ENCODE measurements at places on chromosomes 7 and 10. TPM values are rescaled to one million over a fixed set of nuclear protein-coding genes. Genes with fewer than 3 reads are reported as not detected.

DNA sequence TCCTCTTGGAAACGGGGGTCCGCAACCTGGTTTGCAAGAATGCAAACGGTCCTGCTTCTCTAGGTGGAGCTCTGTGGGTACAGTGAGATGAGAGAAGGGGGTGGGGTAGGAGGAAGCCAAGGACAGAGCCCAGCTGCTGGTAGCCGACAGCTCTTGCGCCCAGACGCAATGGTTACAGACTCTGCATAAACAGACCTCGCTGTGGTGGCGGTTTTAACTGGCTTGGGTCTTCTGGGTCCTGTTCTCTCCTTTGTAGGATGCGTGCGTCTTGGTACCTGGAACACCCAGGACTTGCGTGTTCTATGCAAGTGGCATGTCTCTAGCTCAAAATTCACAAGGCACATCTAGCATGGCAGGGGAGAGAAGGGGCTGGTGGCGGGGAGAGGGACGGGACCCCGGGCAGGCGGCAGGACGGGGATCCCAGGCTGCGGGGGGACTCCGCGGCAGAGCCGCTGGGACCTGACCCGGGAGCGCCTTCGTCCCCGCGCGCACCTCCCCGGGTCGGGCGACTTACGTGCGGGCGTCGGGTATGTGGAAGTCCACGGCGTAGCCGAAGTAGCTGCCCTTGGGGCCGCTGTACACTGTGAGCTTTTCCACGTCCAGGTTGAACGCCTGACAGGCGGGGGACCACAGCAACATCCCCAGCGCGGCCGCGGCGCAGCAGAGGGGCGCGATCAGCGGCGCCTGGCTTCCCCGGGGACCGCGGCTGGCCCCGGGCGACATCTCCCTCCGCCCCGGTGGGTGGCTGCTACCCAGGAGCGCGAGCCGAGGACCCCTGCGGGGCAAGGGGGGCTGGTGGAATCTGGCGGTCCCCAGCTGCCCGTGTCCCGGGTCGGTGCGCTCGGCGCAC is 448 bp downstream of the ITGA8 start:
- DNase-seq = no peak

DNA sequence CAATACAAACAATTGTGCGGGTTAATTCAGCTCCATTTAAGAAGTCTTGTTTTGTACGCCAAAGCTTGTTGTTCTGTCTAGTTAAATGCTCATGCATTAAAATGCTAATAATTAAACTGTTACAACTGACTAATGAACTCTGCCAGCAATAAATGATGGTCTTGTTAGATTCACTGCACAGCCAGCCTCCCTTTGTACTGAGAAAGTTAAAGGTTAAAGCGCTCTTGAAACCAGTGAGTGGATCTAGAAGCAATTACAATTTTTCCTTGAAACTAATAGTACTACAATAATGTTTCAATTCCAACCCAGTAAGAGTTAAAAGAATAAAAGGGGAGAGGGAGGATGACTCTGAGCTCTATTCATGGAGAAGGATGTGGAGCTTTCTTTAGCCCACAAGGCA is 233.0 kb downstream of the EMX2 start:
- no peak for DNase-seq

The STK32C gene
- polyA plus RNA-seq = not detected

- DNase-seq = no peak
Observed at GRCh38 chr7:134879815-134880475, 100.5 kb downstream of the CALD1 start.

The SDHAF3 gene
- polyA plus RNA-seq = 18.6 TPM

DNA sequence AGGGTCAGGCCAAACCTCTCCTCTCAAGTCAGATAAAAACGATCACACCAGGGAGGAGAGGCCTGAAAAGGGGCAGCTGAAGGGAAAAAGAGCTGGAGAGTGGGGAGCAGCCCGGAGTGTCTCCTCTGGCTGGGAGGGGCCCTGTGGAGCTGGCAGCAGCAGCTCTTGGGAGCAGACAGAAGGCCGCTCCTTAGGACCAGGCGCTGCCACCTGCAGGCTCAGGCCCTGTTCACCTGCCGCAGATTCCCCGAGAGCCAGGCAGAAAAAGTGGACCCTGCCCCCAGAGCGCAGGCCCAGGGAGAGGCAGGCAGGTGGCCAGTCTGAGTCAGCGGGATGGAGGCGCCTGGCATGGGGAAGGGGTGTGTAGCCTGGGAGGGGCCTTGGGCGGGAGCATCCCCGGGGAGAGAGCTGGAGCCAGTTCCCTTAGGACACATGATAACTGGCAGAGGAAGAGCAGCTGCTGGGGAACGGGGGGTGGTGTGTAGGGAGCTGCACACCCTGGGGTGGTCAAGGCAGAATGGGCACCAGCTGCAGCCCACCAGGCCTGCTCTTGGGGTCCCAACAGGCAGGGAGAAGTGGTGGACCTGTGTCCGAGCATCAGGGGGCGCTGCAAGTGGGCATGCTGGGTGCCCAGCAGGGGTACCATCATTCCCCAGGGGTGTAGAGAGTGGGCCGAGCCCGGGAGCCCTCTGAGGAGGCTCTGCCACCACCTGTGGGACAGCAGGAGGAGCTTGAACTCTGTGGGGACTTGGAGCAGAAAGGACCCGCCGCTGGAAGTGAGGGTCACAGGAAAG is 177.2 kb upstream of the RHEB start:
- DNase-seq = no peak

DNA sequence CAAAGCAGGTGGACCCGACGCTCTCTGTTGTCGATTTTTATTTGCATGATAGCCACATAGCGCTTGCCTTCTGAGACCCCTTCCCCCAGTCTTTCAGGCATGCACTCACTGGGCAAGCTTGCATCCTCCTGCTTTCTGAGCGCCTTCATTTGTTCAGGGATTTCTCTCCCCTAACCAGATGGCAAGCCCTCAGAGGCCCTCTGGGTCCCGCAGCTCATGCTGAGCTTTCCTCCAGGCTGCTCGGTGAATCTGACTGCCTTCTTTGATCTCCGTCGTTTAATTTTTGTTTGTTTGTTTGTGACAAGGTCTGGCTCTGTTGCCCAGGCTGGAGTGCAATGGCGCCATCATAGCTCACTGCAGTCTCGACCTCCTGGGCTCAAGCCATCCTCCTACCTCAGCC is 58.8 kb downstream of the ITIH5 start:
- DNase-seq = no peak

- DNase-seq = no peak
Observed at GRCh38 chr7:144474363-144474762, 70.9 kb upstream of the NOBOX start.

DNA sequence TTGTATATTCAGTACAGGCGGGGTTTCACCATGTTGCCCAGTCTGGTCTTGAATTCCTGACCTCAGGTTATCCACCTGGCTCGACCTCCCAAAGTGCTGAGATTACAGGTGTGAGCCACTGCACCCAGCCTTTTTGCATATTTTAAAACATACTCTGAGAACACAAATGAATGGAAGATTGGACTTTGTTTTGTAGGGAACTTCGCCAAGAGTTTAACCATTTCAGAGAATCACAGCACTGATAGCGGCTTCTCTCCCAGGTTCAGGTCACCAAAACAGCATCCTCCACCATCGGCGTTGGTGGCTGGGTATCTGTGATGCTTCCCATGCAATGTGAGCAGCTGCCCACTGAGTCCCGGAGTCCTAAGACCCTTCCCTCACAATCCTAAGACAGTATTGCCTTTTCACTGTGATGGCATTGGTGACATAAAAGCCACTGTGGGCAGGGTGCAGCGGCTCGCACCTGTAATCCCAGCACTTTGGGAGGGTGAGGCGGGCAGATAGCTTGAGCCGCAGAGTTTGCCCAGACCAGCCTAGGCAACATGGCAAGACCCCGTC is 42.3 kb upstream of the PSAP start:
- DNase-seq = no peak

The SPDYE2 gene
- 7.9 TPM for polyA plus RNA-seq

DNA sequence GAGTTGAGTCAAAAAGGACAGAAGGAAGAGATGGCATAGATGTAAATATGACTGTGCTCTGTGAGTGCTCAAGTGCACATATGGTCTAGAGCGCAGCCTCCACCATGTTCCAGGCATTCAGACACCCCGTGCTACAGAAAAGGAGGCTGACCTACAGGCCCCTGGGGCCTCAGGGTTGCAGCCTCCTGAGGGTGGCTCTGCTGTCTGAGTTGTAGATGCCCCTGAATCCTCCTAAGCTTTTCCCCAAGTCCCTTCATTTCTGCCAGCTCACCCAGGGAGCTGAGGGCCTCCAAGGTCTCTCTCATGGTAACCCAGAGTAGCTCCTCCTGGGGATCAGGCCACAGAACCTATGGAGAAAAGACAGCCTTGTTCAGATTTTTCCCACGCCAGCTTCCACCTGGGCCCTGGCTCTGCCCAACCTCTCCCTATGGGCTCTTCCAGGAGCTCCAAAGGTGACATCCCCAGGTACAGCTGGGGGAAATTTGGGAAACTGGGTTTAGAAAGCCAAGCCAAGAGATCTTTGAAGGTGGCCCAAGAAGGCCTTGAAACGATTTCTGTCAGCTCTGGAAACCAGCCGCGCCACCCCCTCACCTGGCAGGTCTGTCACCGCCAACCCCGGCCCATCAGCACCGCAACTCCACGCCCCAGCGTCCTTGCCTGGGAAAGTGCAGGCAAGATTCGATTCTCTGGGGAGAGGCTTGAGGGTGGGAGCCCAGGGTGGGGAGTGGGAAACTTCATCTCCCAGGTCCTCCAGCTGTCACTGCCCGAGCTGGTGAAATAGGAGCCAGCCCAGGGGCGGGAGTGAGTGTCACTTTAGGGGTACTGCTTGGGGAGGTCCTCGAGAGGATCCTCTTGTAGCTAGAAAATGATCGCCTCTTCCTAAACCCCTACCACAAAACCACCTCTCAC is 2.4 kb downstream of the ZNF467 start:
- no peak for DNase-seq

The CPVL gene
- polyA plus RNA-seq = 26.1 TPM

The SEMA3C gene
- polyA plus RNA-seq = 197 TPM

The PAXIP1 gene
- 14.2 TPM for polyA plus RNA-seq

- no peak for DNase-seq
Observed at GRCh38 chr10:15795036-15795792, 65.1 kb downstream of the MINDY3 start.

The SPDYE5 gene
- 4.0 TPM for polyA plus RNA-seq

DNA sequence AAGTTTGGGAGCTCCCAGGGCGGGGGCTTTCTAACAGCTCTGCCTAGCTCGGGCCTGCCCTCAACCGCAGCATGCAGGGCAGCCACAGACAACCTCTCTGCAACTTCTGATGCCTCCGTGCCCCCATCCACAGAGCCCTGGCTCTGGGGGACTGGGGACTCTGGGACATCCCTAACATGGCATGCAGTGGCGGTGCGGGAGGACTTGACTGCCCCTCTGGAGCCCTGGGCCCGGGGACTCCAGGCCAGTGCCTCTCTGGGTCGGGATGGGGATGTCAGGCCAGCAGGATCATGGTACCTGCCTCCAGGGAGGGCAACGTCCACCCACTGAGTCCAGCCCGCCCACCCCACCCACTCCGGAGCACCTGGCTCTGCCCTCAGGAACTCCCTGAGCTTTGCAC is 520 bp upstream of the AQP1 start:
- DNase-seq = no peak

DNA sequence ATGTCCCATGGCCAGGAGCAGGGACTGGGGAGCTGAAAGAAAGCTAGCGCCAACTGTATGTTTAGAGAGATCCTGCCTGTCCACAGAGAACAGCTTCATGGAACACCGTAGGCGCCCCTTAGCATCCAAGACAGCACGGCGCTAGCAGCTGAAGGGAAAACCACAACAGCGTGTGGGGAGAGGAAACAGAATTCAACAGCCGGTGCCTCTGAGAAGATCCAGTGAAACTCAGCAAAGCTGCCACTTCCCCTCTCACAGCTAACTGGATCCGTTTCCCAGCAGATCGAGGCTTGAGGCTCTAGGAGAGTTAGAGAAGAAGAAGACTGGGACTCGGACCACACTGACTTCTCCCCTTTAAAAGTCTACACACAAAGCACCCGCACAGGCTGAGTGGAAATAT is 145.0 kb downstream of the MAD1L1 start:
- DNase-seq = no peak

- DNase-seq = no peak
Observed at GRCh38 chr7:7696458-7697119, 21.8 kb downstream of the RPA3 start.

The WDR86 gene
- polyA plus RNA-seq = 4.6 TPM

- DNase-seq = no peak
Observed at GRCh38 chr10:64041989-64042490, 520.8 kb downstream of the REEP3 start.

GRCh38 chr10:29099001-29099400 is 189.9 kb upstream of the LYZL1 start:
- DNase-seq = no peak

- DNase-seq = no peak
Observed at GRCh38 chr7:154770962-154771361, 232.0 kb downstream of the PAXIP1 start.

DNA sequence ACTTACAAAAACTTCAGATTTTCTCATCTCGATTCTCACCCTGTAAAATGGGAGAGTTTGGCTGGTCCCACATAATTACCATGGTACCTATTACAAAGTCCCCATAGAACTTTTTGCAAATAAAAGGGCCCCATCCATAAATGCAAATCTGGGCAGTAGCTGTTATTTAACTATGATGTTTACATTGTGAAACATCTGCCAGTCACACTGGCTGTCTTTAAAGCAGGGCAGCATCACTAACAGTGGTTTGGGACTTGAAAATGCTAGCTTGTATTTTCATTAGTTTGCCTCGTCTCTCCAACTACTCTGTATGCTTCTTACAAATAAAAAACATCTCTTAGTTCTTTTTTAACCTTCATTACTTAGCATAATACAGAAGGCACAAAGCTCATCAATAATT is 240.7 kb downstream of the FZD1 start:
- DNase-seq = no peak

GRCh38 chr10:132239126-132240031 is 52.6 kb downstream of the DPYSL4 start:
- no peak for DNase-seq

The PFKFB3 gene
- polyA plus RNA-seq = 12.2 TPM

GRCh38 chr7:54904130-54904529 is 114.7 kb upstream of the EGFR start:
- DNase-seq = peak; percentile 40

The MAT1A gene
- polyA plus RNA-seq = not detected

The ATP6V0E2 gene
- polyA plus RNA-seq = 6.4 TPM

DNA sequence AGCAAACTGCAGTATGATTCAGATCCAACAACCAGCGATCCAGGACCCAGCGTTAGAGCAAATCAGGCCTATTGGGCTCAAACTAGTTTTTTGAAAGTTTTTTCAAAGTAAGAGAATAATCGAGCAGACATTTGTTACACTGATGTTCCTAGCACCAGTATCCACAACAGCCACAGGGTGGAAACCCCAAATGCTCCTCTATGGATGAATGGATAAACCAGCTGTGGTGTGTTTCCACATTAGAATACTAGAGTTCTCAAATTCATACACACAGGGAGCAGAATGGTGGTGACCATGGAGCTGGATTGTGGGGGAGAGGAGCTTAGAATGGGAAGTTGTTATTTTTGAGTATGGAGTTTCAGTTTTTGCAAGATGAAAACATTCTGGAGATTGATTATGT is 60.7 kb downstream of the PDIA4 start:
- DNase-seq = peak; percentile 47

The CAMK1D gene
- 3.1 TPM for polyA plus RNA-seq

The BZW2 gene
- 2,729 TPM for polyA plus RNA-seq

The HOXA9 gene
- 21.7 TPM for polyA plus RNA-seq

DNA sequence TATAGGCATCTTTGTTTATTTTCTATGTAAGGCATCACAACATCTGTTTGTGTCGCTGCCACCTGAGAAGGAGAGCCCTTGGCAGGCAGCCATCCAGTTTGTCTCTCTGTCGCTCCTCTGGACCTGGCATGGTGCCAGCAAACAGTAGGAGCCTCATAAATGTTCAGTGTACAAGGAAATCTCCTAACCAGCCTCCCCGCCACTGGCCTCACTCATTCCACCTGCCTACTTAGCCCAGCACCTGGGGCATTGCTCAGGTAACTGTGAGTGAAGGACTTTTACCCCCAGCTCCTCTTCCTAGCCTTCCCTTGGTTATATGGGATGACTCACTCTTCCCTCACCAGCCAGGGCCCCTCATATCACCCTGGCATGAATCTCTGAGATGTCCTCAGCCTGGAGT is 61.7 kb upstream of the NPTX2 start:
- no peak for DNase-seq

Measured in muscle of arm (tissue), 14 donors.